ENCODE measurements at places on chromosomes 16 and 17.

DNA sequence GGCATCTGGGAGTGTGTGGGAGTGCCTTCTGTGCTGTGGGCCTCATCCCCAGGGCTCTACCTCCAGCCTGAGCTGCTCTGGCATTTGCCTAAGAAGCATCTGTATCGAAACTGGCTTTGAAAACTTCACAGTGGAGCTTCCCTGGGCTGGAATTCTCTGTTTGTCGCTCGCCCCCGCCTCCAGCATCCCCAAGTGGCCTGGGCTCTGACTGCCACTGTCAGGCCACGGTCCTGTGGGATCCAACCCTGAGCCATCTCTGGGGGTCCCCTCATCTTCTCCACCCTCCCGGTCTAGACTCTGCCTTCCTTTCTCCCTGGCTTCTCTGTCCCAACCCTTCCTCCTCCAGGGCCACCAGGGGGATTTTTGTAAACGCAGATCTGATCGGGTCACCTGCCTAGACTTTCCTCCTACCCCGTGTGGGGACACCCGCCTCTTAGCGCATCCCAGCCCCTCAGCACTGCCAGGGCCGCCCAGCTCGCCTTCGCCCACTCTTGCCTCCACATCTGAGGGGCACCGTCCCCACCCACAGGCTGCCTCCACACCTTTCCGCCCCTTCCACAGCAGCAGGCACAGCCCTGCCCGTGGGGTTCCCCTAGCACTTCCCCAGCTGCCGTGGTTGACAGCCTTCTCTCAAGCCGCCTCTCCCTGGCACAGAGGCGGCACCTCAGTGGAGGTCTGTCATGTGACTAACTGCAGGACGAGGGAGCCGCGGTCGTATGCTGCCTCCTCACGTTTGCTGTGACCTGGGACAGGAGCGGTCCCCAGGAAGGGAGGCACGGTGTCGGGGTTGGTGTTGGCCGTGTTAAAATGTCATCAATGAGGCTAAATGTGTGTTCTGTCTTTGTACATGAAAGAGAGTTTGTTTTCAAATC lies 12.0 kb downstream of the TBC1D24 start:
- no peak for DNase-seq

DNA sequence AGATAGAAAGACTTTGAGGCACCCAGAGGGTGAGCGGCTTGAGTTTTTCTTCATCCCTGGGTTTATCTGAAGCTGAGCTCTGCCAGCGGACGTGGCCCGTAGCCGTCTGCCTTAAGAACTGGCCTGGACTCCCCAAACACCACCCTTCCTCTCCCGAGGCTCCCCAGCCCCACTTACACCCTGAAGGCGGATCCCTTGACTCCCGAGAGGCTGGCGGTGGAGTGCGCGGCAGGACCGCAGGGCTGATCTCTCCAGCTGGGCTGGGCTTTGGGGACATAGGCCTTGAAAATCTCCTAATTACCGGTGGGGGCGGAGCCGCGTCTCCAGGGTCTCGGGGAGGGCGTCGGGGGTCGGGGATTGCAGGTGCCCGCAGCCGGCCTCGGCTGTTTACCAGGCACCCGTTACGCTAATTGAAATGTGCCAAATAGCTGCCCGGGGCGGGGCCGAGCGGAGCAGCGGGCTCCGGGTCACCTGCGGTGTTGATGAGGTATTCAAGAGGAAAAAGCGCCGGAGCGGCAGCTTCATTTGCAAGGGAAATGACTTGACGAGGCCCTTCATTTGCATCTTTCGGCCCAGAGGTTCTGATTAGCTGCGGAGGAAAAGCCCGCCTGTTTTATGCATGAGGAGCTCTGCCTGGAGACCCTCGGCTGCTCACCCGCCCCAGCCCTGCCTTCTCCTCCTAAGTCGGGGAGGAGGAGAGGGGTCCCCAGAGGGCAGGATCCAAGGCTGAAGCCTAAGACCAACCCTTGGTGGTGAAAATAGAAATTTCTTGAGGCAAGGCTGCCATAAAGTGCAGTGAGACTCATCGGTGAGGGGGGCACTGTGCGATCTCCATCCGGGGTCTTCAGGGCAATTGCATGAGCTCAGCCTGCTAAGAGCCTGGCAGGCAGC lies 100.7 kb downstream of the MGAT5B start:
- DNase-seq = no peak

GRCh38 chr17:67245694-67246402 lies 852 bp upstream of the HELZ start:
- DNase-seq = no peak

- no peak for DNase-seq
Measured at GRCh38 chr17:74803388-74803930, 27.3 kb upstream of the NAT9 start.

- DNase-seq = no peak
Measured at GRCh38 chr16:81040842-81041241, 5.2 kb downstream of the ATMIN start.

DNA sequence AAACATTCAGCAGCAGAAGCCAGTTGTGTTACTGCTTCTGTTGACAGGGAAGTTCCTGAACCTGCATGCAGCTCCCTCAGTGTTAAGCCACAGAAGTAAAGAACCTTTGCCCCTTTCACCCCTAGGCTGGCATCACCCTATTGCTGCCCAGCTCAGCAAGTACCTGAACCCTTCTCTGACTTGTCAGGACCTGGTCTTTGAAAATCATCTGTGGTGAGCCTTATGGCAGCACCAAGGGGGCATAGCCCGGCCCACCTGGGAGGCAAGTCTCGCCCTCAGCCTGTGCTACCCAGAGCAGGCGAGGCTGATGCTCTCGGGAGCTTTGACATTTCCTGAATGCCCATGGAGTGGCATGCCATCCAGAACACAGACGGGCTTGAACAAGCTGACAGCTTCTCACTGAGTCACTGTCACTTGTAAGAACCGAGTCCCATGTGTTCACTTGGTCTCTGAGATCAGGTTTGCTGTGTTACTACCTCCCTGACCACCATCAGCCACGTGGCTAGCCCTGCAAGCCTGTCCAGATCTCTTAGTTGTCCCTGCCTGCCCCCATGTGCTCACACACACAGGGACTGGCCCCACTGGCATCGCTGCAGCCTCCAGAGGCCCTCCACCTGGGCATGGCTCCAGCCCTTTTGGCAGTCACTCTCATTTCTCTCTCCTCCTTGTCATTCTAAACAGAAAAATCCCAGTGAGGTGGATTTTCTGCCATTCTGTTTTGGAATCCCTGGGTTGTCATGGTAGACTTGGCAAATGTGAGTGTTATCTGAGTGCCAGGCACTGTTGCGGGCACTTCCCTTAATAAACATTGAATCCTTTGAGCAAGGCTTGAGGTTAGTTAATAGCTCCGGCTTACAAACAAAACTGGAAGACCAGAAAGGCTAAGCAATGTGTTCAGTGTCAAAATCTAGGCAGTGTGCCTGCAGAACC lies 2.9 kb upstream of the CARMIL2 start:
- no peak for DNase-seq

Data from keratinocyte (primary cell).